Sigmoid colon (tissue), 7 donors: ENCODE measurements at places on chromosomes 5 and 9. TPM values are rescaled to one million over a fixed set of nuclear protein-coding genes. Genes with fewer than 3 reads are reported as not detected.

DNA sequence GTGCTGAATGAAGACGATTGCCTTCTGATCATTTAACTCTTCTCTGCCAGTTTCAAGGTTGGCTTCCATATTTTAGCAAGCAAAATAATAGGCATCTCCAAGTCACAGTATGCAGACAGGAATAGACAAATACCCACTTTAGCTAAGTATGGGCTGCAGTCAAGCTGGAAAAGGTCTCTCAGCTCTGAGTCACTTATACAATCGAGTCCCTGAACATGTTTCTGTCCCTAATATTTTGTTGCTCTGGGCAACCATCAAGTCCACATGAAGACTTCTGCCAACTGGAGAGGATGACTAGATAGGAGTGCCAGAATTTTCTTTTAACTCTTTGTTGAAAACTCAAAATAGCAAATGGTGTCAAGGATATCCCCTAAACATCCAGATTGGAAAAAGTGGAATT, 575.3 kb downstream of the RAB3C start:
- H3K4me1 ChIP-seq = no peaks in the 10 kb centered on the region
- H3K36me3 ChIP-seq = no peaks in the 10 kb centered on the region
- no peaks in the 10 kb centered on the region for H3K27me3 ChIP-seq
- no peak for DNase-seq
- no peak overlapping the region for H3K27ac ChIP-seq

GRCh38 chr9:109705515-109705914, 74.5 kb upstream of the PALM2AKAP2 start:
- no peak for DNase-seq
- no peak overlapping the region for H3K27ac ChIP-seq
- H3K4me3 ChIP-seq = no peak overlapping the region

- DNase-seq = no peak
- no peak overlapping the region for H3K27ac ChIP-seq
- no peaks in the 10 kb centered on the region for H3K27me3 ChIP-seq
- no peak overlapping the region for H3K4me3 ChIP-seq
- H3K36me3 ChIP-seq = no peaks in the 10 kb centered on the region
These were observed 70.2 kb upstream of the ELL2 start for GRCh38 chr5:96031811-96032261.

GRCh38 chr5:69415584-69415958, 655 bp downstream of the MARVELD2 start:
- no peaks in the 10 kb centered on the region for H3K27me3 ChIP-seq
- no peaks in the 10 kb centered on the region for H3K36me3 ChIP-seq
- DNase-seq = no peak
- H3K27ac ChIP-seq = no peak overlapping the region
- H3K4me3 ChIP-seq = peak overlapping the region; percentile 56
- no peaks in the 10 kb centered on the region for H3K4me1 ChIP-seq

GRCh38 chr9:130501639-130502038, 56.9 kb downstream of the ASS1 start:
- no peak overlapping the region for H3K4me3 ChIP-seq
- H3K27ac ChIP-seq = no peak overlapping the region
- H3K36me3 ChIP-seq = no peaks in the 10 kb centered on the region
- H3K27me3 ChIP-seq = no peaks in the 10 kb centered on the region
- no peaks in the 10 kb centered on the region for H3K4me1 ChIP-seq

DNA sequence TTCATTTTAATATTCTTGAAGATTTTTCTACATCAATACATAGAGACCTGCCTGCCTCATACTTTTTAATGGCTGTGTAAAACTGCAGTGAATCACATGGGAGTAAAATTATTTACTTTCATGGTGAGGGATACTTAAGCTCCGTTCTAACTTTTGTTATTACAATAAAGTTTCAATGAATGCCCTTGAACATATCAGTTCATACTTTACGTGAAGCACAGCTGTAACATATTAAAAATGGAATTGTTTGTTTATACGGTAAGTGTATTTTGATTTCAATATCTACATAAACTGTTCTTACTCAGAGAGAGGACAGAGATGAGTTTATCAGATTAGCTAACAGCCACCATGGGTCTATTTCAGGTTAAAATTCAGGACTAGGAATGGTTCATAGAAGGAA, 155.1 kb downstream of the NR3C1 start:
- peaks cover 27% of the 10 kb centered on the region for H3K4me1 ChIP-seq
- no peaks in the 10 kb centered on the region for H3K27me3 ChIP-seq
- H3K4me3 ChIP-seq = no peak overlapping the region
- H3K36me3 ChIP-seq = no peaks in the 10 kb centered on the region
- no peak overlapping the region for H3K27ac ChIP-seq
- DNase-seq = no peak

GRCh38 chr9:123460091-123460490, 104.1 kb downstream of the CRB2 start:
- H3K36me3 ChIP-seq = no peaks in the 10 kb centered on the region
- no peak overlapping the region for H3K27ac ChIP-seq
- H3K4me1 ChIP-seq = no peaks in the 10 kb centered on the region
- H3K4me3 ChIP-seq = no peak overlapping the region
- peak; percentile 33 for DNase-seq

DNA sequence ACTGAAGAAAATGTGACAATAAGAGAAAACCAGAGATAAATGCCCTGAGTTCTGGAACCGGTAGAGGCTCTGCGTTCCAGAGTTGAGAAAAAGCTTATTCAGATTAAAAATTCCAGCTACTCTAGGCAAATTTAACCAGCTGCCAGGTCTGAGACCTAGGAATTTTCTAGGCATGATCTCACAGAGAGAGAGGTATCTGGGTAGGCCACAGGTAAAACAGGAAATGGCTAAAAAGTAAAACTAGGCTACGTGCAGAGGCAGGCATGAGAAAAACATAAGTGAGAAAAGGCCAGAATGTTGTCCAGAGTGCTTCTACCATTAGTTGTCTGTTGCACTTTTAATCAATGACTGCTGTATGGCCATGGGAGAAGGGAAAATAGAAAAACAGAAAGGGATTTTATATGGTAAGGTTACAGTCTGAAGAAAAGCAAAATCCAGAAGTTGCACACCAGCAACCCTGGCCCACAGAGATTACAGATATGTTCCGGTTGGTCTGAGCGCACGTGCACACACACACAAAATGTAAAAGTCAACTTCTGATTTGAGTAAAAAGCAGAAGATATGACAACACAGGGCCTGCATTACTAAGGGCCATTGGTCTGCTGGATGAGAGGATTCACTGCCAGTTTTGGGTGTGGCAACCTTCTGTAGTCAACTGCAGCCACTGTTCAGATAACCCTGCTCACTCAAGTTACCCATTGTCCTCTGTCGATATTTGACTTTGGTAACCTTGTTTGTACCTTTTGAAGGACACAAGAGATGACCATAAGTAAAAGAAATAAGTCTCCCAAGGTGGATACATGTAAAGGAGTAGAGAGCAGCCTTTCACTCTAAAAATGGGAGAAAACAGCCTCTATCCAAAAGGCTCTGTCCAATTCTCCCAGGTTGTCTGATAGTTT, 266.0 kb downstream of the DTWD2 start:
- H3K4me1 ChIP-seq = no peaks in the 10 kb centered on the region
- H3K4me3 ChIP-seq = no peak overlapping the region
- no peak overlapping the region for H3K27ac ChIP-seq
- H3K36me3 ChIP-seq = no peaks in the 10 kb centered on the region
- H3K27me3 ChIP-seq = no peaks in the 10 kb centered on the region
- DNase-seq = no peak

DNA sequence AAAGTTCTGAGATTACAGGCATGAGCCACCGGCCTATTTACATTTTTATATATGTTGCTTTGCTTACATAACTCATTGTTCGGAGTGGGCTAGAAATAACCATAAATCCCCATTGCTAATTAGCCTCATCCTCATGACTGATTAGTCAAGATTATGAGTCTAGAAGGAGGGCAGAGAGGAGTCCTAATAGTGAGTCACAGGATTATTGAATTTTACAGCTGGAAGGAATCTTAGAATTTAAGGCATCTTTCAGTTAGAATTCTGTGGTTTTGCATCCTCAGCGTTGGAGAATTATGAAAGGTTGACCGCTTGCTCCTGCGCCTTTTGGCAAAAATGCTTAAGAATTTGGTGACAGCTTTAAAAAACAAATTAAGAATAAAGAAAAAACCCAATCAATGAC, 2.6 kb upstream of the PBX3 start:
- H3K36me3 ChIP-seq = no peaks in the 10 kb centered on the region
- H3K27ac ChIP-seq = no peak overlapping the region
- no peak for DNase-seq
- no peak overlapping the region for H3K4me3 ChIP-seq

DNA sequence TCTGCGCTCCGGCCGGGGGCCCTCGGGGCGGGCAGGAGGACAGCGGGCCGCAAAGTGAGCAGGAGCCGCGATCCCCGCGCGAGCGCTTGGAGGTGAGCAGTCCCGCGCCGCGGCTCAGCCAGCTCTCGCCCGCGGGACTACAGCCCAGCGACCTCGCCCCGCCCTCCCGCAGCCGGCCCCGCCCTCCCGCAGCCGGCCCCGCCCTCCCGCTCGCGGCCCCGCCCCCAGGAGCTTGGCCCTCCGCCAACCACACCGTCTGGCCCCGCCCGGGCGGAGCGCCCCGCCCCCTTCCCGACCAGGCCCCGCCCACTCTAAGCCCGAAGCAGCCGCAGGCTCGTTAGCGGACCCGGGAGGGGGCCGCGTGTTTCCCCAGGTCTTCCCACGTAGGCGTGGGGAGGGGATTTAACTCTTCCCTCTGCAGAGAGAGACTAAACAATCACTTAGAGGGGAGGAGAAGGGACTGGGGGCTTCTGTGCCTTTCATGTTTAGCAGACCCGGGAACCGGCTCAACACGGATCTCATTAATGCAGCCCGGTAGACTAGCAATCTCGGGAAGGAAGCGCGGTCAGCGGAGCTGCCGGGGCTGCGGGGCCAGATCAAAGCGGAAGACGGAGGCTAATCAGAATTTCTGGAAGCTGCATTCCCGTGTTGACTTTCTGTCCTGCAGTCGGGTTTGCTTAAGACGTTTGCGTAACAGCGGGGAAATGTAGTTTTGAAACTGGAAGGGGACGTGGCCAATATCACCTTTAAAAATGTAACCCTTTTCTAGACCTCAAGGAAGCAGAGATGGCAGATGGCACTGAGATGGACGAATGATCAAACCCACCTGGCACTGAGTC, at the start of gene MYO10:
Gene MYO10, minus strand, starts transcription at position 139 of the 839 bp plus-strand sequence. CDS start 480 bp downstream, outside the sequence.
- H3K4me3 ChIP-seq = peak within 1 kb of the TSS; percentile 61
- peak within 1 kb of the TSS; percentile 73 for H3K27ac ChIP-seq
- peaks cover 25% of the 10 kb centered on the region for H3K4me1 ChIP-seq

SHOC1 gene
- total RNA-seq = not detected

DNA sequence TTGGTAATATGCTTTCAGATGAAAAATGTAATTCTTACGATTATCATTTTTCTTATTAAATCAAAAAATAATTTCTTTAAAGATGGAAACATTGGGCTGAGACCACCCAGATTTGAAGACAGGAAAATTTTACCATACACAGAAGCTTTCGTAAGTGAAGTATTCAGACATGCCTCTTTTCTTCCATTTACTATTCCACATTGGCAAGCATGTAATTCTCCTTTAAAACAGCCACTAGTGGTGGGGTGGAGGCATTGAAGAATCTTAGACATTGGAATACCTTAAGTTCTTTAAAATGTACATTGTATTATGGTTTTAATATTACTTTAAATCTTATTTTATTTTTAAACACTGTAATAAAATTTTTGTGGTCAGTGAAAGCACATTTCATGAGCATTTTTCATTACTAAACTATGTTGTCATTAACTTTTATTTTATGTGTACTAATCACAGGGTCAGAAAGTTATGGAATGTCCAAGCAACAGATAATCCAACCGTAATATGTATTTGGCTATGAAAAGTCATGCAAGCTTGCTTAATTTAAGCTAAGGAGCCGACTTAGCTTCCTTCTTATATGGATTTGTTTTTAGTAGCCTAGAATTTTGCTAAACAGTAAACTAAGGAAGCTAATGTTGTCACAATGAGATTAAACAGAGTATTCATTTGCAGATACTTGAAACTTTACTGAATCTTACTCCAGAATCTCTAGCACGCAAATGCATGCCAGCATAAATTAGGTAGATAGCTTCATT, 97.4 kb upstream of the ALDH1A1 start:
- H3K4me3 ChIP-seq = no peak overlapping the region
- DNase-seq = no peak
- H3K27ac ChIP-seq = peak overlapping the region; percentile 67
- no peaks in the 10 kb centered on the region for H3K36me3 ChIP-seq

GRCh38 chr5:16776611-16777251, 159.4 kb downstream of the MYO10 start:
- no peaks in the 10 kb centered on the region for H3K27me3 ChIP-seq
- H3K4me3 ChIP-seq = no peak overlapping the region
- H3K27ac ChIP-seq = no peak overlapping the region
- no peak for DNase-seq
- H3K4me1 ChIP-seq = no peaks in the 10 kb centered on the region

- H3K36me3 ChIP-seq = no peaks in the 10 kb centered on the region
- H3K27me3 ChIP-seq = no peaks in the 10 kb centered on the region
- no peak for DNase-seq
These were observed 199.0 kb downstream of the IRX1 start for GRCh38 chr5:3794611-3795010.

DNA sequence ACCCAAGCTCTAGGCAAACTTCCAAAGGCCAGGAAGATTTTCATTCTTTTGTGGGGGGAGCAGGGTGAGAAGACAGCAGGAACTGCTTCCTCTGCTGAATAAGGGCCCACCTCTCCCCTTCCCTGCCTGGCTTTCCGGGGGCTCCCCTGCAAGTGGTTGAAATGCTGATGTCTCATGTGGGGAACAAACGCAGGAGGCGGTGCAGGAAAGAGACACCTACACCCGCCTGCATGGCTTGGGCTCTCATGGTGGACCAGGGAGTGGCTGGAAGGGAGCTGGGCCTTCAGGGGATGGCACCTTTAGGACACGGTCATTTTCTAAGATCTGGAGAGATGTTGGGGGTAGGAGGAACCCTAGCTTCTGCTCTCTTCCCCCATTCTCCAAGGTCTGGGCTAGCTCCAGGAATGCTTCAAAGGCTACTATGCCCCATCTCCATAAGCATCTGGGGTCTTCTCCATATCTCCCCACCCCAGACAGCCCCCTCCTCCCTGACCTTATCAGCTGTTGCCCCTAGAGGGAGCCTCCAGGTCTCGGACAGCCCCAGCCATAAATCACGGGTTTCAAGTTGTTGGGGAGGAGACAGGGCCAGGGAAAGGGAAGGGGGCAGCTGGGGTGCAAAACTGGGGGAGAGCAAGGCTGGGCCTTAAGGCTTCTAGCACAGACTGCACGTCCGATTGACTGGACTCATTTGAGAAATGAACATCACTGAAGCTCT, 76.6 kb downstream of the PSD2 start:
- H3K36me3 ChIP-seq = no peaks in the 10 kb centered on the region
- H3K4me3 ChIP-seq = no peak overlapping the region
- H3K27me3 ChIP-seq = no peaks in the 10 kb centered on the region
- no peak for DNase-seq
- H3K4me1 ChIP-seq = no peaks in the 10 kb centered on the region

DNA sequence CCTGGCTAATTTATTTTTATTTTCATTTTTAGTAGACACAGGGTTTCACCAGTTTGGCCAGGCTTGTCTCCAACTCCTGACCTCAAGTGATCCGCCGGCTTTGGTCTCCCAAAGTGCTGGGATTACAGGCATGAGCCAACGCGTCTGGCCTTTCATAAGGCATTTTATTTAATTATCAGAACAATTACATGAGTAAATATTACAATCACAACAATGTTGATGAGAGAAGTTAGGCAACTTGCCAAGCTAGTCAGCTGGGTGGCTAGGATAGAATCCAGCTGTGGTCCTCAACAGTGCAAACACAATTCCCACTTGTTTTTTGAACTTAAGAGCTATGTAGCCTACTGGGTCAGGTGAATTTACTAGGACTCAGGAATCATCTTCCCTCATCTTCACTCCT, 22.0 kb downstream of the C9orf57 start:
- H3K36me3 ChIP-seq = no peaks in the 10 kb centered on the region
- no peaks in the 10 kb centered on the region for H3K4me1 ChIP-seq
- DNase-seq = no peak
- no peak overlapping the region for H3K4me3 ChIP-seq
